NCI-H1417 treated with DMSO at 0.1 percent for 48 hours (cell line): ENCODE measurements at places on chromosomes 7 and 10.
A peak's percentile ranks its signal among the peaks of the same experiment; 100 is the strongest.

DNA sequence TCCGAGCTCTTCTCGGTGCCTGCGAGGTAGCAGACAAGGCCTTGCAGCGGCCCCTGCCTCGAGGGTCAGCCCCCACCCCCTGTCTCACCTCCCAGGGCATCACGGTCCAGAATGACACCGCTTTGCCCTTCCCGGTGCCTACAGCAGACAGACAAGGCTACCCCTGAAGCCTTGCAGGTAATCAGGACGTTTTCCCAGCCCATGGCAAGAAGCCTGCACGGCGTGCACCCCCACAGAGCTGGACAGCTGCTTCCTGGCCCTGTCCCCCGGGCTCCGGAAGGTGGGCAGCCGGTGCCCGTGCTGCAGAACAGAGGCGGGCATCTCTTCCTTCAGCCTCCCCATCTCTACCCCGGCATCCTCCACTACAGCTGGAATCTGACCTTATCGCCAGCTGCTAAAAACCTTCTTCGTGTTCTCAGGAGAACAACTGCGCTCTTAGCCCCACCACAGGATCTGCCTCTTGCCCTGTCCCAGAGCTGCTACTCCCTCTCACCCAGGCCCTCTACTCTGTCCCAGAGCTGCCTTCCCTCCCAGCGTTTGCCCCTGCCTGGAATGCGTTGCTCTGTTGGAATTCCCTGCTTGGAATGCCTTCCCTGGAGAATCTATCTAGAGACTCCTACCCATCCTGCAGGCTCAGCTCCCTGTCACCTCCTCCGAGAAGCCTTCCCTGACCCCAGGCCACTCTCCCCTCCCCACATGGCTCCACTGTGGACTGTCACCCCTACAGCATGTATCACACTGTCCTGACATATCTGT lies 4.7 kb downstream of the MYL10 start:
- DNase-seq, result no peak

GRCh38 chr10:7651853-7652470 lies 14.8 kb downstream of the ITIH5 start:
- no peak for DNase-seq

DNA sequence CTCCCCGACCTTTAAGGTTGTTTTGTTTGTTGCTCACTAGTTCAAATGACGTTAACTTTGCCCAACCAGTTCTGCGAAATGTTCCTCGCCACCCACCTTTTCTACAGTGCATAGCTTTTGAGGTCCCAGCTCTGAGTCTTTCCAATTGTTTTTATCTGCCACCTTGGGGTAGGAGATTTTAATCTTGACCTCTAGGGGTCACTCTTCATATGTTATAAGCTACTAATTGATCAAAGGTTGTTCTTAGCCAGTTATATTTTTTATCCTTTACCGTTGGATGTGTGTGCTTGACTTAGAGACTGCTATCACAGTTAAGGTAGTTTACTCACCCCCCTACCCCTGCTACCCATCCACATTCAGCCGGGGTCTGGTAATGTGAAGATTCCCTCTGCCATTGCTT lies 372.4 kb downstream of the SUGCT start:
- no peak for DNase-seq

DNA sequence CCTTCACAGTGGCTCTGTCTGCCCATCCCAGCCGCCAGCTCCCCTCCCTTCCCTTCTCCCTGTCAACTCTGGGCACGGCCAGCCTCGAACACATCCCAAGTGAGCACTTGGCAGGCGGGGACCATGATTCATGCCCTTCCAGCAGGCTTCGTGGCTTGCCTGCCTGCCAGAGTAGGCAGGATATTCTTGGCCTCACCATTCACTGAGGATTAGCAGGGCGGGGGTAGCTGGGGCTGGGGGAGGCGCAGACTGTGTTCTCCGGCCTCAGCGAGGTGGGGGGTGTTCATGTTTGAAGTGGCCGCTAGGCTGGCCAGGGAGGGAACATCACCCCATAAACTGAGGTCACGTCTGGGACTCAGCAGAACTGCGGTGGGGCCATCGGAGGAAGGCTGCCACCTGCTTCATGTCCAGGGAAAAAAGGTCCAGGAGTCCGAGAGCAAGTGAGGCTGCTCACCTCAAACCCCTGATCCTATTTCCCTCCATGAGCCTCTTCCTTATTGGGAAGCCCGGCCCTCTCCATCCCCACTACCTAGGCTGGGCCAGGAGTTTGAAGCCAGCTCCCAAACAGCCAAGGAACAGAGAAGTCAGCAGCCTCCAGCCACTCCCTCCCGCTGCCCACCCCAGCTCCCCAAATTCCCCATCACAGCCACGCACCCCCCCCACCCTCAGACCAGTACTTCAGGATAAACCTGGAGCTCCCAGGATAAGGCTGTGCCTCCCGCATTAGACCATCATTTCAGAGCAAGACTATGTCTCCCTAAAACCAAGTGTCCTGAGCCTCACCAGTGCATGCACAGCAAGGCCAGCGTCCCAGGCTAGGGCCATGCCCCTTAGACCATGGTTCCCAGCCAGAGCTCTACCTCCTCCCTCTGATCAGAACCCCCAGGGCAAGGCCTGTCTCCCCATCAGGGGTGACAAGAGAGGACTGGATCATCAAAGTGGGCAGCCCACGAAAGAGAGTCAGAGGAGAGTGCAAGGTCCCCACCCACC lies 42.8 kb upstream of the RABGEF1 start:
- no peak for DNase-seq

GRCh38 chr10:57260175-57260574 lies 899.1 kb upstream of the ZWINT start:
- no peak for DNase-seq

DNA sequence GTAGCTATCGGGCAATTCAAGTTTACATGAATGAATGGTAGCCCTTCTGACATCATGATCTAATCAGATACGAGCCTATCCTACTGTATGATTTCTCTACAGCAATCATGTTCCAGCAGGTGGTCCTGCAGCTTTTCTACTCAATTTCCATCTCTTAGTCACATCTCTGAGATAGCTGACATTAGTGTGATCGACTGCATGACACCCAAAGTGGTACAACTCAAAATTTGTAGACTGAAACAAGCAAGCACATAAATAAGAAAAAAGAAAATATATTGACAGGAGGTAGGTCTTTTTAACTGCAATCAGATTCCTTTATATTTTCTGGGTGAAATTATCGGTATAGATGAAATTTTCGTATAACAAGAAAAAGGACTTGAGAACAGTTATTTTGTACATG lies 132.0 kb downstream of the PPP1R17 start:
- no peak for DNase-seq

DNA sequence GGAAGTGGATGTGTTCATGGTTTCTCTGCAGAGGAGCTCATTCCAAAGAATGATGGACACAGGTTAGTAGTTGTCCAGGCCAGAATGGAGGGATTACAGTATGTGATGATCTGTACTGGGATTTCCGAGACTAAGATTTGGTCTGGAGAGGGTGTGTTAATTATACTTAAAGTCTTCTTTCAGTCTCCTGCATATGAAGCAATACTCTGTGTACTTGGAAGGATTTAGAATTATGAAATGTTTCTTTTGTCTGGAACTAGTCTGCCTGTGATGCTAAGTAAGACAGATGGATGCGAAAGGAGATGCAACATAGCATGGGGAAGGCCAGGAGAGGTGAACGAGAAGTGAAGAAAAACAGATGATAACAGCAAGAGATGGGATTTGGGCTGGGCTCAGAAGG lies 305.1 kb upstream of the LYZL1 start:
- DNase-seq, result no peak

DNA sequence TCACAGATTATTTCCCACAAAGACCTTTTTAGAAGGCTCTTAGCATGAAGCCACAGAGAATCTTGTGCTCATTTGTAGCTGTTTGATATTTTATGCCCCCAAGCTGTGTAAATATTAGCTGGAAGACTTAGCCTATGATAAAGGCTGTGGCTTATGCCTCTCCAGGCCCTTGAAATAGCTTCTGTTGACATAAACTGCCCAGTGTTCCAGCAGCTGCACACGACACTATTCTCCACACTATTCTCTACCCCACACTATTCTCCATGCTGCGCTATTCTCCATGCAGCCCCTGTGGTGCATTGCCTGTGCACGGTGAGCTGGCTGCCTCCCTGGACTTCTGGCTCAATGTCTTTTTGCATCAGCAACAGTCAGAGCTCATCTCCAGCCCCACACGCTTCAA lies 13.1 kb downstream of the DDC start:
- DNase-seq, result peak; percentile 99

DNA sequence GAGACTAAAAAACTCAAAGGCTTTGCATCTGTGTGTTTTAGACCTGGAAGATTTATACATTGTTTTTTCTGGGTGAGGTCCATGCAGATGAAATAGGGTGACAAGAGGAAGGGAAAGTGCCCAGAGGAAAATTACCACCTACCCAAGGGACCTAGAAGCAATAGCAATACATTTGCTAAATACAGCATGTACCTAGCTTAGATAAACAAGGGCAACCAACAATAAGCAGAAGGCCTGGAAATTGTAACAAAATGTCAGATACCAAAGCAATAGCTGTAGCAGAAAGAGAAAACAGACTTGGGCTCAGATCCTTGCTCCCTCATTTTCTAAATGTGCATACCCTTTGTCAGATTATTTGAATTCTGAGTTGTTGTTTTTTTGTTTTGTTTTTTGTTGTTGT lies 318.4 kb upstream of the KMT2E start:
- no peak for DNase-seq

DNA sequence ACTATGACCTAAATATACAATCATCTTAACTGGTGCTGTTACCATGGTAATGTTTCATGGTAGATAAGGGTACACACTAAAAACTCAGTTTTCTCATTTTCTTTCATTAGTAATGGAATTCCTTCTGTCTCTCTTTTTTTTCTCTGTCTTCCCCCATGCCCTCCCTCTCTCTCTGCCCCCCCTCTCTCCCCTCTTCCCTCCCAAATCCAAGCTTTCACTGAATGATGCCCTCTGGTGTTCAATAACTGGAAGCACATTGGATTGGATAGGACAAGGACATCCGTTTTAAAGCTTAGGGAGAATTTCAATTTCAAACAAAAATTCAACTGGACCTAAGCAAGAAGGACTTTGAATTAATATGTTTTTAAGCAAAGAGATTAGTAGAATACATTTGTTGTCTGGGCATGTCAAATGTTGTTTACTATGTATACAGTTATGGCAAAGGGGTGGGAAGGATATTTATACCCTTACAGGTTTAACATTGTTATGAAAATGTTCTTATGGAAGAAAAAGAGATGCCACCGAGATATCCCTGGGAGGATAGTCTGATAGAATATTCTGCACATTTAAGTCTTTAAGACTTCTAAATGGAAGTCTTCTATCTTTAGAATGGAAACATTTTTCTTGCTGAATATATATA lies 6.1 kb downstream of the CHRM2 start:
- DNase-seq, result no peak

- DNase-seq, result no peak
Measured at GRCh38 chr7:380711-381210, 90.8 kb downstream of the FOXL3 start.
